Right cardiac atrium (tissue), 5 donors: ENCODE measurements at places on chromosomes 5 and 9. TPM values are rescaled to one million over a fixed set of nuclear protein-coding genes. Genes with fewer than 3 reads are reported as not detected.

DNA sequence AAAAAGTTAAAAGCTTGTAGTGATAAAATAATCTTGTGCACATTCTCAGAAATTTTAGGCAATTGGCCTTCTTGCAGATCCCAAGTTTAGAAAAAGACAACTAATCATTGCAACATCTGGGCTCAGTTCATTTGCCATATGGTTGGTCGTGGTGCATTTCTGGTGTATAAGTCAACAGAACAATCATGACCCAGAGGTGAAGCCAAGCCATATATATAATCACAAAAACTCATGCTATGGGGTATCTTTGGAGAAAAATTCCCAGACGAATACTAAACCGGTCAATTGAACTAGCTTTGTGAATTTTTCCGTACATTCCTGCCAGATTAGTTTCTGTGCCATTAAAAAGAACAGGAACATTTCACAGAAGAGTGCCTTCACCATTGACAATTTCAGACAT, 50.3 kb downstream of the FYB1 start:
- DNase-seq: no peak

MEGF10 gene
- 2.7 TPM for total RNA-seq

PCDHB7 gene
- 1.6 TPM for total RNA-seq

SUSD1 gene
- 8.1 TPM for total RNA-seq
